Stimulated activated CD4-positive, alpha-beta T cell treated with anti-CD3 and anti-CD28 coated beads, Interleukin-2, amount 100 ng/mL, for 48 hours (primary cell): ENCODE measurements at places on chromosomes 16 and 17.
A peak's percentile ranks its signal among the peaks of the same experiment; 100 is the strongest.

DNA sequence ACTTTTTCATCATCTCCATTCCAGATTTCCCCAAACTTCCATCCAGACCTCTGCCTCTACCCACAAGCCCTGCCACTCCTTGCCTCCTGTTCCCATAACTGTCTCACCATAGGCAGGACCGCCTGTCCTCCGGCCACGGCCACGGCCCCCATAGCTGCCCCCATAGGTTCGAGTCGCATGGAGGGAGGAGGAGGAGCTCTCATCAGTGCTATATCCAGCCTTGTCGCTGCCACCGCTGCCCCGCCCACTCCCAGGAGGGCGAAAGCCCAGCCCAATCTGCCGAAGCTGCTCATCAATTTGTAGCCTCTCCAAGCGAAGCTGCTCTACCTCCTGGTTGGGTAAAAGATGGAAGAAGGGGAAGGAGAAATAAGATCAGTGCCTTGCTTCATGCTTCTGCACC lies 3.4 kb upstream of the SOX15 start:
- no peak for DNase-seq

GRCh38 chr16:17510567-17510966 lies 39.8 kb upstream of the XYLT1 start:
- no peak for DNase-seq

DNA sequence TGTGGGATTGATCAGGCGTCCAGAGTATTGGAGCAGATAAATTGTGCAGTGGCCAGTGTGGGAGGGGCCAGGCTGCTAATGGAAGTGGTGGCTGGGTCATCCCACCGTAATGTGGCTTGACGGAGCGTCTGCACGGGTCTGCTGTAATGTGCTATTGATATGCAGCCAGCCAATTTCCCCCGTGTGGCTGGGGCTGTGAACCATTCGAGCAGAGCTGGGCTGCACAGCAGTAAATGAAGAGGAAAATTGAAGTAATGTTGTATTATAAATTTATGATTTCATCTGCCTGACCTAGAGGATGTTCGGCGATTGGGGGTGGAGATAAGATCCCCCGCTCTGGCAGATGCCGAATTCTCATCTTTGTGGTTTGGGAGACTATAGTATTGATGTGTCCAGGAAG lies 121.5 kb downstream of the CCDC182 start:
- DNase-seq: no peak

GRCh38 chr17:67995570-67996263 lies 552 bp downstream of the C17orf58 start:
- peak; percentile 16 for DNase-seq

GRCh38 chr17:76946111-76946771 lies 78.0 kb downstream of the MGAT5B start:
- DNase-seq: no peak

GRCh38 chr16:83040174-83040573 lies 413.4 kb downstream of the CDH13 start:
- DNase-seq: no peak

DNA sequence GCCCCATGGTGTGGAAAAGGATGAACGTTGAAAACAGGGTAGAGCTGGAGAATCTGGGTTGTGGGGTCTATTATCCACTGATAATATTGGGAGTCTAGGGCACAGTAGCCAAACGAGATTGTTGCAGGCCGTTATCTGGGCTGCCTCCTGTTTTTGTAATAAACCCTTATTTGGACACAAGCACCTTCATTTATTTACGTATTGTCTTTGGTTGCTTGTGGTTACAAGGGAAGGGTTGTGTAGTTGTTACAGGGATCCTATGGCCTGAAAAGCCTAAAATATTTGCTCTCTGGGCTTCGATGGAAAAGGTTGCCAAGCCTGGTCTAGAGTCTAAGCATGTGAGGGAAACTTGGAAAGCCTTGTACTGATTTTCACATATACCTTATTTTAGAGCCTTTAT lies 4.3 kb upstream of the SMARCE1 start:
- DNase-seq: no peak

DNA sequence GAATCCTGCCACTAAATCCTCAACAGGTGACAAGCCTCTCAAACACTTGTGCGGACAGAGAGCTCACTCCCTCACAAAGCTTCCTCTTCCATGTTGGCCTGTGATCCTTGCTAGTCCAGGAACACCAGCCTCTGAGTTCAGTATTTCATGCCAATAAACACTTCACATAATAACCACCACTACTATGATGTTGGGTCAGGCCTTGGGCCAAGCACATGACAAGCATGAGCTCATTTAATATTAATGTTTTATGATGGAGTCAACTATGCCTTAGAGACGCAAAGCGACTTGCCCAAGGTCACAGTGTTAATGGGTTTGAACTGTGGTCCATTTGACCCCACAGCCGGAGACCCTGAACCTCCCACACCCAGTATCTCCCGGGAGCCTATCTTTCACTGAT lies 129.1 kb downstream of the GAS7 start:
- DNase-seq: no peak

DNA sequence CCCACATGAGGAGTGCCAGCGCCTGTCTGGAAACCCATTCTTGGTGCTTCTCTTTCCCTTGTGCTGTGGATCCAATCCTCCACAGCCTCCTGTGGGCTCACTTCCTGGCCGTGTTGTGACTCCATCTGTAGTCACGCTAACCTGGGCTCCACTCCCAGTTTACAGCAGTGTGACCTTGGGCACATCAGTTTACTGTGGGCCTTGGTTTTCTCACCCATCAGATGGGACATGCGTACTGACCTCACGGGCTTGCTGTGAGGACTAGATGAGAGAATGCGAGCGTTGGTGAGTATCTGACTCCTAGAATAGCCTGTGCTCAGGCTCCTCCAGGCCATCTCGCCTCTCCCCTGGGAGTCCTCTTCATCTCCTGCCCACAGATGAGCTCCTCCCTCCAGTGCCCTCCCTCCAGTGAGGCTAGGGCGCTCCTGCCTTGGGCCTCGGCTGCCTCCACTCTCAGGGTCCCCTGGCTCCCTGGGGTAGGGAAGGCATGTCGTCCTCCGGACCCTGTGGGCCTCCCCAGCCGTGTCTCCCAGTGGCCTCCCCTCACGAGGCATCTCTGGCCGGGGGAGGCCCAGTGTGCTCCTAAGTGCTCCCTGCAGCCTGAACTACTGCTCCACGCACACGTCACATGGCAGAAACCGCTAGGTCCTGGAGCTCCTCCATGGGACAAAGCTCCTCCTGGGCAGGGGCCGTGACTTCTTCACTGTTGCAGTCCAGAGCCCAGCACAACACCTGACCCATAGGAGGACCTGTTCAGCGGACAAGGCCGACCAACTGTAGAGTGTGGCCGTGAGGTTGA lies 5.2 kb upstream of the FOXJ1 start:
- DNase-seq: no peak

- no peak for DNase-seq
Observed at GRCh38 chr17:49747632-49748031, 16.3 kb downstream of the FAM117A start.

GRCh38 chr17:38465391-38466345 lies 37.4 kb downstream of the ARHGAP23 start:
- DNase-seq: no peak

- DNase-seq: no peak
Observed at GRCh38 chr16:56966093-56966475, 4.3 kb downstream of the CETP start.

- DNase-seq: no peak
Observed at GRCh38 chr16:2981899-2982250, 1.6 kb upstream of the PKMYT1 start.

- DNase-seq: no peak
Observed at GRCh38 chr16:50769-51591, 2.4 kb downstream of the POLR3K start.
